NCI-H1105 (cell line): ENCODE measurements at places on chromosomes 4 and X.

- DNase-seq, result no peak
Observed at GRCh38 chrX:140163371-140164159, 198.2 kb upstream of the CXorf66 start.

GRCh38 chr4:25928379-25929297 is 14.6 kb downstream of the SMIM20 start:
- peak; percentile 33 for DNase-seq

DNA sequence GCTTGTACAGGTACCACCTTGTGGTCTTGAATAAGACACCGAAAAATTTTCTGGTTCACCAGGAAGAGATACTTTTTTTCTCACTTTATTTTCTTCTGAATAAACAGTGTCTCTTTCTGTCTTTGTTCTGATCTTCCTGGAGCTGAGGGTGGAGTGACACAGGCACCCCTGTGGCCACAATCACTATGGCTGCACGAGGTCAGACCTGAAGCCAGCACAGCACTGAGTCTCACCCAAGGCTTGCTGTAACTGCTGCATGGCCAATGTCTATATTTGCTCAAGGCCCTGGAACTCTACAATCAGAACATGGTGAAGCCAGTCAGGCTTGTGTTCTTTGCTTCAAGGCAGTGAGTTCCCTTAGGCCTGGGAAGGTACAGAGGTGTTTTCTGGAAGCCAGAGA is 87.2 kb downstream of the GPR174 start:
- no peak for DNase-seq

- DNase-seq, result no peak
Observed at GRCh38 chr4:6056976-6057766, 38.9 kb upstream of the C4orf50 start.
